HT1080 (cell line): ENCODE measurements at places on chromosomes 3 and 15.

DNA sequence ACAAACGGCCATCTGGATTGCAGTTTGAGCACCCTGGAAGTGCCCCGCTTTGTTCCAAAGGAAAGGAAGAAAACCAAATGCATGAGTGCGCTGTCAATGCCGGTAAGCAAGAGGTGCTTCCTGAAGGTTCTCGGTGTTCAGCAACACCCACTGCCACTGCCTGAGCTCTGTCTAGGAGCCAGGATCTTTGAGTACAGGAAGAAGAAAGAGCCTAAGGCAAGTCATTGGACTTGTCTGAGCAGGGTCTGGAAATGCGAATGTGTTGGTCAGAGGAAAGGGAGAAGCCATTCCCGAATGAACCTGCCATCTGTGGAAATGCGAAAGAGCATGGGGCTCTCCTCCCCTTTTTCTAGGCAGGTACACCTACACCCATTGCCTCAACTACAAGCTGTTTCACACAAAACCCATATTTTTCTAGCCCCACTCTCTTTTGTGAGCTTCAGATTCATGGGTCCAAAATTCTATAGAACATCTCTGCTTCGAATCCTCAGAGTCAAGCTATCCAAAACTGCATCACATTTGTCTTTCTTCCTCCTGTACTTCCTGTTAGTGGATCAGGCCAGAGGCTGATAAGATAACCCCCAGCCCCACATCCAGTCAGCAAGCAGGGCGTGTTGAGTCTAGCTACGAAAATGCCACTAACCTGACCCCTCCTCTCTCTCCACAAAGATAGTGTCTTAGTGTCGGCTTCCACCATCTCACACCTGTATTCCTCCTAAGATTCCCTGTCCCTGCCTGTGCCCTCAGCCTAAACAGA lies 55.6 kb upstream of the C15orf61 start:
- no peak for DNase-seq

GRCh38 chr3:98855806-98856400 lies 45.6 kb downstream of the DCBLD2 start:
- DNase-seq = peak; percentile 79

DNA sequence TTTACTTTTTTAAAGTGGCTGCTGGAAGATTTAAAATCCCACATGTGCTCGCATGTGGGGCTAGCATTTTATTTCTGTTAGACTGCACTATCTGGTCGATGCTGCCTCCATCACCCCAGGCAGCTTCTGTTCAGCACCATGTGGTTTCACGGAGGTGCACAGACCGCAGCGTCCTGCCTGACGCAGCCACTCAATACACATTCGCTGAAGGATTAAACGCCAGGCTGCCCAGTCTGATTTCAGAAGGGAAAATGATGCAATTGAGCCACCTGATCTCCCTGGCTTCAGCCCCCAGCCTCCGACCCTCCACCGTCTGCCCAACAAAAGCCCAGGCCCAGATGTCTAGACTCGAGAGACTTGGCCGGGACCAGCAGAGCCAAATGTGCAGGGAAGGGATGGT lies 84.5 kb downstream of the MEGF11 start:
- no peak for DNase-seq

- DNase-seq = no peak
Observed at GRCh38 chr3:80374423-80374822, 606.6 kb upstream of the ROBO1 start.

DNA sequence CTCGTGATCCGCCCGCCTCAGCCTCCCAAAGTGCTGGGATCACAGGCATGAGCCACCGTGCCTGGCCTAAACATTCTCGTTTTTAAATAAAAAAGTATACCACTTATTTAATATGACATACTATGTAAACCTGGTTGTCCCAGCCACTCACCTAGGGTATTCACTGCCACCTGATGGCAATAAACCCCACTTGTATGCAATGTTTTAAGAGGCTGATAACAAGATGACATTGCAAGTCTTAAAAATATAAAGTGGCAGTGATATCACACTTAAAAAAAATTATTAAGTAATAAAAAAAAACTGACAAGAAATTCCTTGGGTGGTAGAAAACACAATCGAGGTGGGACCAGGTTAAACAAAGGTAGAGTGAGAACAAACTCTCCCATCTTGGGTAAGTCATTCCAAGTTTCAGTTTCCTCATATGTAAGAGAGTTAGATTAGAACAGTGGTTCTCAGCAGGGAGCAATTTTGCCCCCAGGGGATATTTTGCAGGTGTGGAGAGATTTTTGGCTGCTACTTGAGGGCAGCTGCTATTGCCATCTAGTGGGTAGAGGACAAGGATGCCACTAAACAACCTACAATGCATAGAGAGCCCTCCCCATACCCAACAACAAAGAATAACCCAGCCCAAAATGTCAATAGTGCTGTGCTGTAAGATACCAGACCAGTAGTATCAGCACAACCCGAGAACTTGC lies 14.5 kb downstream of the ARF4 start:
- peak; percentile 33 for DNase-seq

DNA sequence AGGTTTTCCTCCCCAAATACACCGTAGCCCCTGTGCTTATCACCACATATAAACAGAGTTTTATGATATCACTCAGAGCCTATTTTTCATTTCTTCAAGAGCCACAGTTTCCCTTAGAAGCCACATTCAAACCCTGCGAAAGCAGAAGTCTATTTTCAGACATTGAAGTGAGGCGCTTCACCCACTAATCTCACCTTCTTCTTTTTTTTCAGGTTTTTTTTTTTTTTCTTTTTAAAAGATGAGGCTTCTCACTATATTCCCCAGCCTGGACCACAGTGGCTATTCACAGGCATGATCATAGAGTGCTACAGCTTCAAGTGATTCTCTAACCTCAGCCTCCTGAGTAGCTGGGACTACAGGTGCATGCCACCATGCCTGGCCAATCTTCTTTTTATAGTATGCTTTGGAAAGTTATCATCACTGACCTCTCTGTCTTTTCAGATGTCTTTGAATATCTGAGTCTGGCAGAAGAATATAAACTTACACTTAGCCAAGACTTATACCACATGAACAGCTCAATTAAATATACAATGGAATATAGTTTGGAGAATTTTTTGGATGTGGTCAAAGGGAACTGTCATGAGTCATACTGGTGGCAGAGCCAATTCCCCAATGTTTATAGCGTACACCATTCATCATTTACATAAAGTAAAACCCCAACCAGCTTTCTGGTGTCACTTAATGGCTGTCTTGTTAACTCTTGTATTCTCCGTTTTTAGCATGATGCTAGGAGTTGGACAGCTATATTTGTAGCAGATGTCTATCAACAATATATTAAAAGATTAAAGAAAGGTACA lies 59.7 kb upstream of the CCDC50 start:
- peak; percentile 41 for DNase-seq

GRCh38 chr3:14539742-14540491 lies at the start of gene GRIP2:
TSS of gene GRIP2 (minus strand) at chr3:14540342. CDS start at chr3:14540308, 34 bp downstream.
- DNase-seq = no peak

- peak; percentile 24 for DNase-seq
Observed at GRCh38 chr15:63573533-63573932, 23.7 kb upstream of the FBXL22 start.

DNA sequence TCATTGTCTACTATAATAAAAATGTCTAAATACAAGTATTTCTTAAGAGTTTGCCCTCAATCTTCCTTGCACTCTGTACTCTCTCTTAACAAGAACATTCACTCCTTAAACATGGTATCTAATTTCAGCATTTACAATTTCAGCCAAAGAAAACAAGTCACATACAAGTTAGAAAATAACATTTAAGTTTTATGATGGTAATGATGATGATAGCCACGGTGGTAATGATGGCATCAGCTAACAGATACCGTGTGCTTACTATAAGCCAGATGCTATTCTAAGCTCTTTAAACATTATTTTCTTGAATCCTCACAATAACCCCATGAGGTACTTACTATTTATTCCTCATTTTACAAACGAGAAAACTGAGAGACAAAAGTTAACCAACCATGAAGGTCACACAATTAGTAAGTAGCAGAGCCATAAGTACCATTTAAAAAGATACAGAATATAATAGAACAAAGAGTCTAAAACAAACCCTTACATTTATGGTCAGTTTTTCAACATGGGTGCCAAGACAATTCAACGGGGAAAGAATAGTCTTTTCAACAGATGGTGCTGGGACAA lies 7.4 kb downstream of the SPICE1 start:
- no peak for DNase-seq

DNA sequence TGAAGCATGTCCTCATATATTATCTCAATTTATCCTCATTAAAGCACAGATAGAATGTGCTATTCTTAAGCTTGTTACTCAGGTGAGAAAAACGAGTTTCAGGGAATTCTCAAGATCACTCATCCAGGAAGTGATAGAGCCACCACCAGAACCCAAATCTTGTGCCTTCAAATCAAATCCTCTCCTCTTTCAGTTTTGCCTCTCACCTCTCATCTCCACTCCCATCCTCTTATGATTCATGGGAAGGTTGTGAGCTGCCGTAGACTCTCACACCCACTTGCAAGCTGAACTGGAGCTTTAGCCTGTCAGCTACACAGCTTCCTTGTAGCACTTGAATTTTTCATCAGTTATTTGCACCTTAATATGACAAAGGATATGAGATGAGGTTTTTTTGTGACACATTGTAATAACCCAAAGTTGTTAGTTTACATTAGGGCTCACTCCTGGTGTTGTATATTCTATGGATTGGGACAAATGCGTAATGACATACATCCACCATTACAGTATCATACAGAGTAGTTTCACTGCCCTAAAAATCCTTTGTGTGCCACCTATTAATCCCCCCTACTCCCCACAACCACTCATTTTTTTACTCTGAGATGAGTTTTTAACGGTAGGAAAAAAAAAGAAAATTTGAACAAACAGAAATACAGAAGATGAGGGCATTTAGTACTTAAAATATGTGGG lies 25.7 kb downstream of the GPR15 start:
- no peak for DNase-seq

DNA sequence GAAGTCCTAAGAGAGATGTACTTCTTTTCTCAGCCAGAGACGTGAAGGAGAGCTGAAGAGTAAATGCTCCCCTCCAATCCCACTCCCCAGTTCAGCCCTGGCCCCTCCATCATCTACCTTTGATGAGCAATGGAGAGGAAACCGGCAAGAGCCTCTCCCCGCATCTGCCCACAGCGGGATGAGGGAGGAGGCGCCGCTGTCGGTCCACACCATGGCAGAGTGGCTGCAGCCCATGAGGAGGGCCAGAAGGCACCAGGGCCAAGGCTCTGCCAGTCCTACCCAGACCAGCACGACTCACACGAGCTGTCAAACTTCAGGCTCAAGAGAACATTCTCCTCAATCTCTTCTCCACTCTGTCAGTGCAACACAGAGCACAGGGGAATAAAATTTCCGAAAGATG lies 129.8 kb downstream of the OSBPL10 start:
- DNase-seq = no peak

GRCh38 chr3:78091478-78092119 lies 1051.7 kb downstream of the ROBO2 start:
- DNase-seq = no peak

DNA sequence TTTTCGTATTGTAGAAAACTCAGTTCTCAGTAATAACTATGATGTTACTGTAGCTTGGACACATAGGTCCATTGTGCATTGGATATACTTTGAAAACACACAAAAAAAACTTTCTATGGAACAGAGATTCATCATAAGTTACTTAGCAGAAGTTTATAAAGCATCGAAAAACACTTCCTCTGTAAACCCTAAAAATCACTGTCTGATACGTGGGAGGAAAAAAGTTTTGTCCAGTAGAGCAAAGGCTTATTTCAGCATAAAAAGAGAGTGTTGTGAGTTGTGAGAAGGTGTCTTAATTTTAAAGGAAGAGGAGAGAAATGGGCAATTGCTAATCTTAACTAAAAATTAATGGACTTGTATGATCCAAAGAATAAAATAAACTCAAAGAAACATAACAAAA lies 64.8 kb downstream of the OSTN start:
- no peak for DNase-seq

DNA sequence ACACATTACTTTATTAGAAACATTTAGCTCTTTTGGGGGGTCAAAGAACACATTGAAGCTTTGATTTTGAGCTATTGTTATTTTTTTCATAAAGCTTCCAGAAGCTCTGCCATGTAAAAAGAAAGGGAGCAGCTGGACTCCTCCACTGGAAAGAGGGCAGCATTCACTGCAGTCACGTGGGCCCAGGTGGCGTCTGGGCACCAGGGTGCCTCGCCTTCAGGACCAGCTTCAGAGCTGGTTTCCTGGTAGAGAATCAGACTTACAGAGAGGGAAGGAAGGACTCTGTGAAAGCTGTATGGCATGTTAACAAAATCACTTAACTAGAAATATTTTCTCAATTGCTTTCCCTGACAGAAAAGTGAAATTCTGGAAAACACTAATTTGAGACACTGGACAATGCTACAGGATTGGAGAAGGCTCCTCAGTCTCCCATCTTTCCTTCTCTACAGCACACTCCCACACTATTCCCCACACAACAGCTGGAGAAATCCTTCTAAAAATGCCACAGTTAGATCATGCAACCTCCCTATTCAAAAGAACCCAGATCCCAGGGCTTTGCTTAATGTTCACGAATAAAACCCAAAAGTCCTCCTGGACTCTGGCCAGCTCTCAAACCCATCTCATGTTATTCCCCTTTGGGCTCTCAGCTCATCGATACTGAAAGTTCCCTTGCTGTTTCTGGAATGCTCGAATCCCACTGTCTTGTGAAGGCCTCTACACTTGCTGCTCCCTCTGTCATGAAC lies 83.2 kb downstream of the NFKBIZ start:
- DNase-seq = no peak

GRCh38 chr3:31880020-31880419 lies 101.0 kb downstream of the OSBPL10 start:
- no peak for DNase-seq

- peak; percentile 15 for DNase-seq
Observed at GRCh38 chr15:96416934-96417759, 86.6 kb downstream of the NR2F2 start.

GRCh38 chr3:81643721-81644120 lies 117.7 kb downstream of the GBE1 start:
- peak; percentile 30 for DNase-seq

- DNase-seq = no peak
Observed at GRCh38 chr3:73026111-73026759, 29.6 kb downstream of the PPP4R2 start.

DNA sequence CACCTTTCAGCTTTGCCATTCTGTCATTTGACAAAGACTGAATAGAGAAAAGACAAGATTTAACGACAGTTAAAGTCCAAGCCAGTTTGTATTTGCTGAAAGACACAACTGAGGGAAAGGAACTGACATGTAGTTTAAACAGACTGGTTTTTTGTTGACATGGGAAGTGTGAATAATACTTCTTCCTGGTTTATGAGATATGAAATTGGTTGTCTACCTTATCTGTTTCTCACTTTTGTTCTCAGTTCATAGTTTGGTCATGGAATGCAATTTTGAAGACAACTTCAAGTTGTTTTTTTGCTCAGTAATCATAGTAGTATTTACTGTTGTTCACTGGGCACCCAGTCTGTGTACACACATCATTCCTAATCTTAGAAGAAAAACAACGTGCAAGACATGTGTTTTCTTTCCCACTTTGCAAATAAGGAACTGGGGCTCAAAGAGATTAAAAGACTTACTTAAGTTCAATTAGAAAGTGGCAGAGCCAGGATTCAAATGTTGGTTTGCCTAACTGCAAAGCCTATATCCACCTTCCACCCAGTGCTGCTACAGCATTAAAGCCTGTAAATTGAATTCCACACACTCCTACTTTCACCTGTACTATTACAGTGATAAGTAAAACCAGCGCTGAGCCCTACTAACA lies 103.5 kb downstream of the LPP start:
- no peak for DNase-seq
